ENCODE measurements at places on chromosomes 1 and 21.

DNA sequence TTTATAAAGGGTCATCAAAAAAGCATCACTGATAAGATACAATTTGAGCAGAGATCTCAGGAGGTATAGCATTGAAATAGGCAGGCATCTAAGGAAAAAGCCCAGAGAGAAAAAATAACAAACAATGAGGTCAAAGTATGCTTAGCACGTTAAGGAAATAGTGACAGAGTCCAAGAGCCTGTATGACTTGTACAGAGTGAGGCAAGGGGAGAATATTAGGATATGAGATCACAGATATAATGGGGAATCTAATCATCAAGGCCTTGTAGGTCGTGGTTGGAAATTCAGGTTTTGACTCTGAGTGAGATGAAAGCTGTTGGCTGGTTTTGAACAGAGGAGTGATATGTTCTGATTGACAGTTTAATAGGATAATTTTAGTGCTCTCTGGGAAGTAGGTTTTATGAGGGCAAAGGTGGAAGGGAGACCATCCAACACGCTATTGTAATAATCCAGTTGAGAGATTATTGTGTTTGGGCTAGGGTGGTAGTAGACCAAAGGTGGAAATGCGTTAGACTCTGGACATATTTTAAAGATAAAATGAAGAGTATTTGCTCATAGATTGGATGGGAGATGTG, 644.6 kb upstream of the TMPRSS15 start:
- DNase-seq = no peak

- no peak for DNase-seq
Observed at GRCh38 chr1:63626222-63626621, 33.0 kb downstream of the PGM1 start.

GRCh38 chr1:29655945-29656850, 419.9 kb downstream of the PTPRU start:
- no peak for DNase-seq

GRCh38 chr21:28310711-28311110, 682.0 kb downstream of the LTN1 start:
- DNase-seq = no peak

DNA sequence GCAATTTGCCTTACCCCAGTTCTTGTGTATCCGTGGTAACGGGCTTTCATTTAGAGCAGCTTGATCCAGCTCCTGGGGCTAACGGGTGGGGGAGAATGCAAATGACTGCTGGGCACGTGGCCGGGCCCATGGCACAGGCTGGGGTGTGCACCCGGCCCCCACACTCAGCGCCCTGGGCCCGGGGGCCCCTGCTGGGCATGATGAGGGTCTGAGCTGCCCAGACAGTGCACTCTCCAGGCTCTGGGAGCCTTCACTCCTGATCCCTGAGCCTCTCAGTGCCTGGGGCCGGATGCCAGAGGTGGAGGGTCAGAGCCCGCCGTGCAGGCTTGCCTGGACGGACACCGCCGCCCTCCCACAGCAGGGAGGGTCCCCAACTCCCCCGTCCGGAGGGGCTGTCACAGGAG, 20.1 kb upstream of the PEX10 start:
- DNase-seq = no peak

- DNase-seq = no peak
Observed at GRCh38 chr1:15083578-15083977, 70.0 kb upstream of the TMEM51 start.

GRCh38 chr1:118304722-118305359, 119.8 kb upstream of the SPAG17 start:
- no peak for DNase-seq

- no peak for DNase-seq
Observed at GRCh38 chr1:99007366-99007765, 2.7 kb upstream of the PLPPR5 start.

GRCh38 chr1:58908561-58909560, 125.0 kb upstream of the JUN start:
- no peak for DNase-seq

GRCh38 chr21:27094184-27094948, 127.5 kb upstream of the ADAMTS5 start:
- DNase-seq = no peak

DNA sequence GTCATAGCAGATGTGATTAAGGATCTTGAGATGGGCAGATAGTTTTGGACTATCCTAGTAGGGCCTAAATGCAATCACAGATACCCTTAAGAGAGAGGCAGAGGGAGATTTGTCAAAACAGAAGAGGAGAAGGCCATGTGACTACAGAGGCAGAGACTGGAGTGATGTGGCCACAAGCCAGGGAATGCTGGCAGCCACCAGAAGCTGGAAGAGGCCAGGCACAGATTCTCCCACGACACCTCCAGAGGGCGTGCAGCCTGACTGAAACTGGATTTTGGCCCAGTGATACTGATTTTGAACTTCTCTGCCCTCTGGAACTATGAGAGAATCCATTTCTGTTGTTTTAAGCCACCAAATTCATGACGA, 52.1 kb upstream of the EPS8L3 start:
- DNase-seq = no peak

- DNase-seq = no peak
Observed at GRCh38 chr21:29166323-29166722, 35.9 kb downstream of the MAP3K7CL start.

- peak; percentile 35 for DNase-seq
Observed at GRCh38 chr21:39385299-39386145, 36.6 kb upstream of the HMGN1 start.

DNA sequence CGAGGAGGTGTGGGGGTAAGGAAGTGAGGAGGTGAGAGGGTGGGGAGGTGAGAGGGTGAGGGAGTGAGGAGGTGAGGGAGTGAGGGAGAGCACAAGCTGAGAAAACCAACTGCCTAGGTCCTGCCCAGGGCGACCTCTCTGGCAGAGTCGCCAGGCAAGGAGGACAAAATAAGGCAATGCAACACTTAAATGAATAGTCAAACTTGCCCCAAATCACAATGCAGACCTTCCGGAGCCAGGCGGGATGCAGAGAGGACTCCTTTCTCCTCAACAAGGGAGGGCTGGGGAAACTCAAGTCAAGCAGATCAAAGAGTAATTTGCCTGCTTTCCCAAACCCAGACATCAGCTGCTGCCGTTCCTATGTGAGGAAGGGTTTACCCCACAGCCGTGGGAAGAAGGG, 86.0 kb downstream of the CCDC185 start:
- no peak for DNase-seq

DNA sequence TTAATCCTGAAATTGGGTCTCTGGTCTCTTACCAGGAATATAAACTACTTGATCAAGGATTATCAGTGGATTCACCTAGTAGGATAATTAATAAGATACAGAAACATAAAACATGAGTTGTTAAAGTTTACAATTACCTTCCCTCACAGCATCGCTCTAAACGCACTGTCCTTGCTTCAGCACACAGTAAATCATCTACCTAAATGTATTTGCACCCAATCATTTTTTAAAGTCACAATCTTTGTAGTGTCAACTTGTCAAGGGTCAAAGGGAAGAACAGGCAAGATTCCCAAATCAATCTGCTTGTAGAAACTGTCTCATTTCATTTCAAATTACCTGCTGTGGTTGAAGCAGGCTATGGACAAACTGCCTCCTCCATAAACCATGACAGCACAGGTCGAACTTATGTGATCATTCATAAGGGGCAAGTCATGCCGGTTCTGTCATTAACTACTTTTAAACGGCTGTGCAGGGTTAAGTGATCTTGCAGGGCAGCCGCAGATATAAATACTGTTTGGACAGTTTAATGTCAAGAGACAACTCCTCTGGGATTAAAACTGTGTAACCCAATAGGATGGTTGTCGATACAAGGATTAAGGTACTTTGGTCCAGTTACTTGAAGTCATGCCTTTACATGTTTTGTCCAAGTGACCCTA, 93.6 kb downstream of the ZNF281 start:
- no peak for DNase-seq

GRCh38 chr1:96843601-96844000, 122.0 kb downstream of the PTBP2 start:
- no peak for DNase-seq

DNA sequence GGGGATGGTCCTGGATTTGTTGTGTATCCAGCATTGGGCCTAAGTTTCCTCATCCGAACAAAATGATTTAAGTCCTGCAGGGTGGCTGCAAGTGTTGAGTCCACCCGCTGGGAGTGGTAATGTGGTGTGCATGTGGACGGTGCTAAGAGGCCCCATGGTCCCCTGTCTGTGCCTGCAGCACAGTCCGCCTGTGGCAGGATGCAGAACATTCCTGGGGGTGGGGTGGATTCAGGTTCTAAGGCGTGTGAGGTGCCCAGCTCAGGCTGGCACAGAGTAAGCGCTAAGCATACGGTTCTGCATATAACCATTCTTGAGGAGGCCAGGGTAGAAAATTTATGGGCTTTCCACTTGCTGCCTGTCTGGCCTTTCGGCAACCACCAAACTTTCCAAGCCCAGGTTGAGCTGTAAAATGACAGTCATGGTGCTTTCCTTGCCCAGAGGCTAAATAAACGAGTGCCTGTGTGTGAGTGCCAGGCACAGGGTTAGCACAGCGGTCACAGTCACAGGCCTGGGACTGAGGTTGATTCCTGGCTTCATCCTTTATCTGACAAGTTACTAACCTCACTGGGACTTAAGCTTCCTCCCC, 30.7 kb downstream of the SLC2A1 start:
- DNase-seq = no peak

GRCh38 chr1:53412285-53413174, 46.7 kb upstream of the DMRTB1 start:
- no peak for DNase-seq

DNA sequence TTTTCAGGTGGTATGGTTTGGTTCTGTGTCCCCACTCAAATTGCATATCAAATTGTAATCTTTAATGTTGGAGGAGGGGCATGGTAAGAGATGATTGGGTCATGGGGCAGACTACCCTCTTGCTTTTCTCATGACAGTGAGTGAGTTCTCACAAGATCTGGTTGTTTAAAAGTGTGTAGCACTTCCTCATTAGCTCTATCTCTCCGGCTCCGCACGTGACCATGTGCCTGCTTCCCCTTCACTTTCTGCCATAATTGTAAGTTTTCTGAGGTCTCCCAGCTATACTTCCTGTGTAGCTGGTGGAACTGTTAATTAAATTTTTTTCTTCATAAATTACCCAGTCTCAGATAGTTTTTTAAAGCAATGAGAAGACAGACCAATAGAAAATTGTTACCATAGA, 843.2 kb downstream of the AMY1C start:
- DNase-seq = no peak

DNA sequence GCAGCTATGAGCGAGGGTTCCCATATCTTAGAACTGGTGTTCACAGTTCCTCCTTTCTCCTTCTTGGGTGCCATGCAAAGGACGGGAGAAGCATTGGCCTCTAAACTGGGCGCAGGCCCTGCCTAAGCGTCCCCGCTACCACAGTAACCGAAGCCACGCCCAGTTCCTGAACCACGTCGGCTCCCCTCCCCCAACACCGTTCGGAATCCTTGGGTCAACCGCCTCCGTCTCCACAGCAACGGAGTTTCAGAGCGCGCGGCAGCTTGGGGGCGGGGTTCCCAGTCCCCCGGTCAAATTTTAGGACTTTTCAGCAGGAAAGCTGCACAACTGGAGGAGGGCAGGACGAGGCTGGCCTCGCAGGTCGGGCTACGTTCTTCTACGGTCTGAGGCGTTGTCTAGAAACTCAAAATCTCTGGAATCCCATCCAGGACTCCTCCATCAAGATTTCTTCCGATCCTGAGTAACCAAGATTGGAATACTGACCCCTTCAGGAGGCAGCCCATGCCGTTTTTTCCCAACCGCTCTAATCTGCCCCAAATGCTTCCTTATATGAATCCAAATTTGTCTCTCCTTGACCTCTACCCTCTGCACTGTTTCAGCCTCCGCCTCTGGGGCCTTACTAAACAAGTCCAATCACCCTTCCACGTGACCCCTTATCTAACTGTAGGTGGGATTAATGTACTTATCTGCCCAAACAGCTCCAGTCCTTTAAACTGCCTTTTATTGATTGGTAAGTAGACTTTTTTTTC, at the start of gene SPAG17:
Gene SPAG17 (minus strand): TSS at position 145 of the 749 bp plus-strand sequence. CDS start 71 bp downstream, at position 74.
- no peak for DNase-seq

- no peak for DNase-seq
Observed at GRCh38 chr1:214791961-214792360, 189.0 kb downstream of the CENPF start.

DNA sequence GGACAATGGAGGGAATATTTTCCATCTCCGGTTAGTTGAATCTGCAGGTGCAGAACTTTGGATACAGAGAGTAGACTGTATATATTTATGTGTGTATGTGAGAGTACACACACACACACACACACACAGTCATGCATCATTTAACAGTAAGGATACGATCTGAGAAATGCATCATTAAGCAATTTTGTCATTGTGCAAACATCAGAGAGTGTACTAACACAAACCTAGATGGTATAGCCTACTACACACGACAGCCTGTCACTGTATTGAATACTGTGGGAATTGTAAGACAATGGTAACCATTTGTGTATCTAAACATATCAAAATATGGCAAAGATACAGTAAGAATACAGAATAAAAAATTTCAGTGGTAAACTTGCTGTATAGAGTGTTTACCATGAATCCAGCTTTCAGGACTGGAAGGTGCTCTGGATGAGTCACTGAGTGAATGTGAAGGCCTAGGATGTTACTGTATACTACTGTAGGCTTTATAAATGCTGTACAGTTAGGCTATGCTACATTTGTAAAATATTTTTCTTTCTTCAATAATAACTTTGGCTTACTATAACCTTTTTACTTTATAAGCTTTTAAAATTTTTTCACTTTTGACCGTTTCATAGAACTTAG, 138.5 kb downstream of the ZZZ3 start:
- DNase-seq = no peak

- no peak for DNase-seq
Observed at GRCh38 chr1:86263101-86263500, 106.5 kb upstream of the COL24A1 start.

DNA sequence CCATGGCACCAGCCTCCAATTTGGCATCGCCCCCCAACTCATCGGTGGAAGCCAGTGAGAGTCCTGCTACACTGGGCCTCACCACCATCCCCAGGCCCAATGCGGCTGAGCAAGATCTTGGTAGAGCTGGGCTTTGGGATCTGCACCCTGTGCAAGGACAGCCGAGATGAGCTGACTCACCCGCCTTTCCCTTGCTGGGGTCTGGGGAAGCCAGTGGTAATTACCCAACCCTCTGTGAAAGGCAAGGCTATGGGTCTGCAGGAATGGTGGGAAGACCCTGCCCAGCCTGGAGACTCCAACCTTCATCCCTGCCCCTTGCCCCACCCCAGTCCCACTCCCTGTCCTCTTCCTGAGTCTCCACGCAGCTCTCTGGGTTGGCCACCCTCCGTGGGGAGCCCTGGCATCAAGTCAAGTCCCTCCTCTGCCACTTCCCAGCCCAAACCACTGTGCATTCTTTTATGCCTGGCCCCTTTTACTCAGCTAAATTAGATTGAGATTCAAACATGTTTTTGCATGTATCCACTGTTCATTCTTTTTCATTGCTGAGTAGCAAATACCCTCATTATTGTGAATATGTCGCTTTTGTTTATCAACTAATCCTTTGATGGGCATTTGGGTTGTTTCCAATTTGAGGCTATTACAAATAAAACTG, 8.8 kb downstream of the SMCP start:
- no peak for DNase-seq

DNA sequence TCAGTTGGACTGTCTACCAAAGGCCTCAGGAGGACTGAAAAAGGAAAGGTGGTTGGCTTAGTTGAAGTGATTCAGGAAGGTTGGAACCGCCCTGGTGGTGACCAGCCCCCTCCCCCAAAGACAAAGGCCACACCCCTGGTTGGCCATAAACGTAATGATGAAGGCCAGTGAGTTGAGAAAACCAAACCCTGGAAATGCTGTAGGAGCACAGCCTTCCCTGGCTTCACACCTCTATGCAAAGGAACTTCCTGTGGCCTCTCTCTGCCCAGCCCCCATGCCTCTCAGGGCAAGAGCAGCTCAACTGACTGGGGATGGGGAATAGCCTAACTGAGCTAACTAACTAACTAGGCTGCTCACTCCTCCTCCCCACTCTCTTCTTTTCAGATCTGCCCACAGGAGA, 90.4 kb downstream of the NPHP4 start:
- DNase-seq = no peak

- DNase-seq = no peak
Observed at GRCh38 chr1:239636347-239636746, 250.0 kb downstream of the CHRM3 start.
